Right forelimb (tissue), 1 donor: ENCODE measurements at places on chromosomes 6 and 20.

DNA sequence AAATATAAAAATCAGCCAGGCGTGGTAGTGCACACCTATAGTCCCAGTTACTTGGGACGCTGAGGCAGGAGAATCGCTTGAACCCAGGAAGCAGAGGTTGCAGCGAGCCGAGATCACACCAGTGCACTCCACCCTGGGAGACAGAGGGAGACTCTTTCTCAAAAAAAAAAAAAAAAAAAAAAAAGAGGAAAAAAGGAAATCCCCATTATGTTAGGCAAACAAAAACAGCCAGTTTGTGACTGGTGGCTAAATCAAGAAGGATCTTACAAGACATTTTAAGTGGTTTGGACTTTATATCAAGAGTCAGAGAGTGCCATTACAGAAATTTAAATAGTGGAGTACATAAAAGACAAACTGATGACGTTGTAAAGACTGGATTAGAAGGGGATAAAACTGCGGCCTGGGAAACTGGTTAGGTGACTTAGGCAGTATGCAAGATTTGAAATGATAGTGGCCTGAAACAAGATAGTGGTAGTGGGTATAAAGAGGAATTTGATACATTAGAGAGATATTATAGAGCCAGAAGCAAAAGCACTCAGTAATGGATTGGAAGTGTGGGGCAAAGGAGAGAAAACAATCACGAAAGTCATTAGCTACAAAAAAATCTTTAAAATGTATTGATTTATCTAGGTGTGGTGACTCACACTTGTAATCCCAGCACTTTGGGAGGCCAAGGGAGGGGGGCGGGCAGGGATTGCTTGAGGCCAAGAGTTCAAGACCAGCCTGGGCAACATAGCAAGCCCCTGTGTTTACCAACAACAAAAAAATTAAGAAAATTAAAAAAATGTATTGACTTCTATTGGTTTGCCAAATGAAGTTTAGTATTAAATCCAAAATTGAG lies 1.7 kb upstream of the MYO6 start:
- DNase-seq: no peak

GRCh38 chr20:24616258-24617079 lies 147.0 kb downstream of the SYNDIG1 start:
- DNase-seq: no peak

DNA sequence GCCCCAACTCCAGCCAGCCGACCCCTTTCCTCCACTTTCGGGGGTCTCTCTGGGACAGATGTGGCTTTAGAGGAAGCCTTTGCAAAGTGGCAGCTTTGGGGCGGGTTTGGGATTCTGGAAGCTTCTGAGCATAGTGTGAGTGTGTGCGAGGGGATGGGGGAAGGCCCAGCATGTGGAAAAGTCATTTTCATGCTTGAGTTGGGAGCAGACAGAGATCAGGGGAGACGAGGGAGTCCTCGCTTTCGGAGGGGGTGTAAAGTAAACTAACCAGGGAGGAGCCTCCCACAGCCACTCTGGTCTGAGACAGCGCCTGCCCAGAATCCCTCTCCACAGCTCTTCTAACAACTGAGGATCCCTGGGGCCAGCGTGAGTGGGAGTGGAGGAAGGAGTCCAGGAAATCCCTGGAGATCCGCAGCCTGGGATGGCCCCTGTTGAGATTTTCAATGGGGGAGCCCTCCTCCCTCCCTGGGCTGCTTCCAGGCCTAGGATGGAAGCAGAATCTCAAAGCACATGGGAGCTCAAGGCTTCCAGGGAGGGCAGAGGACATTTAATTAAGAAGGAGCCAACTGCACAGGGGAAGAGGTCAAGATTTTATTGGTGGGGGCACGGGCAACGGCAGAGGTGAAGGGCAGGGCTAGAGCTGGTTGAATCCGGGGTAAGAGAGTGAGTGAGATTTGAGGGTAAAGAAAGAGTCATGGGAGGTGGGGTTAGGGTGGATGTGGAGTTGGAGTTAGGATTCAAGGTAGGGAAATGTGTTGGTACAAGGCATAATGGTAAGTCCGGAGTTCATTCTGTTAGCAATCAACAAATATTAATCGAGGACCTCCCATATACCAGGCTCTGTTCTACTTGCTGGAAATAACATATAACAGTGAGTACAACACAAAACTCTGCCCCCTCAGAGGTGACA lies 102.3 kb upstream of the FOXP4 start:
- peak; percentile 79 for DNase-seq

DNA sequence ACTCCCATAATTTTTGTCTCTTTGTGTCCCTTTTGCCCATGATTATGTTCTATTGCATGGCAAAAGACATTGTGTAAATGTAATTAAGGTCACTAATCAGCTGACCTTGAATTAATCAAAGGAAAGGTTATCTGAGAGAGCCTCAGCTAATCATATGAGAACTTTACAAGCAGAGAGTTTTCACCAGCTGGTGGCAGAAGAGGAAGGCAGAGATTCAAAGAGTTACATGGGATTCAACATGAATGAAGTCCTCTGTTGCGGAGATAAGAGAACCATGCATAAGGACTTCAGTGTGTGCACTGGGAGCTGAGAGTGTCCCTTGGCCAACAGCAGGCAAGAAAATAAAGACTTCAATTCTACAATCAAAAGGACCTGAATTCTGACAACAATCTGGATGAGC lies 494.1 kb upstream of the ARID1B start:
- DNase-seq: no peak

DNA sequence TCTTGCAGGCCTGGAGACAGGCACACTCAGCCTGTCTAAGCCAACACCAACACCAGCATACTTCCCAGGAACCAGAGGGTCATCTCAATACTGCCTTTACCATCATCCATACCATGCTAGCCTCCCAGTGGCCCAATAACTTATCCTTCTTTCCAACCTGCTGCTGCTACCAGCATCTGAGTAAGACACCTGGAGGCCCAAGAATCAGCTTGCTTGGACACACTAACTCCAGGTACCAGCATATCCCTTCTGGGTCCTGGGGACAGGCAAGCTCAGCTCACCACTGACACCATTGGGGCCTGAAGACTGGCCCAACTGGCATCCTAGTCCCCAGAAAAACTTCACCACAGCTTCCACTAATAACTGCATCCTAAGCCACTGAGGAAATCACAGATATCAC lies 205.3 kb downstream of the CD109 start:
- DNase-seq: no peak

DNA sequence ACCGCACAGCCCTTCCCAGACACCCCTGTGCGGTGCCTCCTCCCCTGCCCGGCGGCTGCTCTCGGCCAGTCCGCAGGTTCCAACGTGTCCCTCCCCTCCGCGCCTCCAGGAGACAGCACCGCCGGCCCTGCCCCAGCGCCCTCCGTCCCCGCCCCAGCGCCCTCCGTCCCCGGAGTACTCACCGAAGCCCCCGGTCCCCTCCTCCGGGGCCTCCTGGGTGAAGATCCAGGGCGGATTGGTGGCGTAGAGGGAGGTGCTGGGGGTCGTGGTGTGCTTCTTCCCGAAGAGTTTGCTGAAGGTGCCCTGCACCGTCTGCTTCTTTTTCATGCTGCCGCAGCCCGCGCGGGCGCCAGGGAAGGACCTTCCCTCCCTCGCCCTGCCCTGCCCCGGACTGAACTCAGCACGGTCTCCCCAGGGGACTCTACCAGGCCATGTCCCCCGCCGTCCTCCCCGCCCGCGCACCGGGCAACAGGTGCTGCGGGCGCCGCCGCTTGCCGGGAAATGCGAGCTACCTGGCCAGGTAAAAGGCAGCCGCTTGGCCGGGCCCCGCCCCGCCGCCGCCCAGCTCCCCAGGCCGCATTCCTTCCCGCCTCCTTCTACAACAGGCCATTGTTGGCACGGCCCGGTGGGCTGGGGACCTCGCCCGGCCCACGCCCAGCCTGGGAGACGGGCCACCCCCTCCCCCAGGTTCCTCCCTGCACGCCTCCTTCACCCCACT lies at the start of gene C6orf132:
Gene C6orf132 (minus strand): TSS at position 503 of the 718 bp plus-strand sequence. CDS start 176 bp downstream, at position 327.
- DNase-seq: no peak

GRCh38 chr6:120211955-120212792 lies 862.6 kb upstream of the MAN1A1 start:
- DNase-seq: no peak

DNA sequence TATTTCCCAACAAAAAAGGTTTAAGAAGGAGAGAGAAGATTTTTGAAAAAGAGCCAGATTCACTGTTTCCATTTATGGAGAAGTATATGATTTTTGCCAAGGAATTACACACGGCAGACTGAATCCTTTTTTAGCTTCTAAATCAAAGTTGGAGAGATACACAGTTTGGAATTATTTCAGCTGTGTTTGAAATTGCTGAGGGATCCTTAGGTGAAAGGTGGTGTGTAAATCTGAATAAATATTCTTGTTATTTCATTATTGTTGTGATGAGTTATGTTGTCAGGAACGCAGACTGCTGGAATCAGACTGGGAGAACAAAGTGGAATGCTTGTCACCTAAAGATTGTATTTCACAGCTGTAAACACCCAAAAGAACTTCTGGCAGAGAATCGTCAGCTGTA lies 168.5 kb upstream of the AKIRIN2 start:
- no peak for DNase-seq
